ENCODE measurements at places on chromosomes 11 and 22.

- DNase-seq = no peak
Measured at GRCh38 chr11:47886096-47886495, 37.9 kb upstream of the NUP160 start.

DNA sequence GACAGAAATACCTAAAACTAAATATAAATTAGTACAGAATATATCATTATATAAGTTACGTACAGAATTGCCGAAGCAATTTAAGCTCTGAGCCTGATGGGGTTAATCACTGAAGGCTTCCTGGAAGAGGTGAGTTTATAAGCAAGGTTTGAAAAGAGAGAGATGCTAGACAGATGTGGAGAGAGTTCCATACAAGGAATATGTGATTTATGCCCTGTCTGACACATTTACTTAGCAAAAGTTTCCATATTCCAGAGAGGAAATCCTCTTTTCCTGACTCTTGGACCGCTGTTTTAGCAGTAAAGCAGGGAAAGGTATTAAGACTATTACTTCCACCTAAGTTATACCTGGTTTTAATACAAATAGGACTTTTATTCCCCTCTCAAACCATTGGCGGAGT lies 65.1 kb downstream of the DBX1 start:
- DNase-seq = no peak

GRCh38 chr11:116310226-116310625 lies 462.6 kb downstream of the BUD13 start:
- DNase-seq = no peak

DNA sequence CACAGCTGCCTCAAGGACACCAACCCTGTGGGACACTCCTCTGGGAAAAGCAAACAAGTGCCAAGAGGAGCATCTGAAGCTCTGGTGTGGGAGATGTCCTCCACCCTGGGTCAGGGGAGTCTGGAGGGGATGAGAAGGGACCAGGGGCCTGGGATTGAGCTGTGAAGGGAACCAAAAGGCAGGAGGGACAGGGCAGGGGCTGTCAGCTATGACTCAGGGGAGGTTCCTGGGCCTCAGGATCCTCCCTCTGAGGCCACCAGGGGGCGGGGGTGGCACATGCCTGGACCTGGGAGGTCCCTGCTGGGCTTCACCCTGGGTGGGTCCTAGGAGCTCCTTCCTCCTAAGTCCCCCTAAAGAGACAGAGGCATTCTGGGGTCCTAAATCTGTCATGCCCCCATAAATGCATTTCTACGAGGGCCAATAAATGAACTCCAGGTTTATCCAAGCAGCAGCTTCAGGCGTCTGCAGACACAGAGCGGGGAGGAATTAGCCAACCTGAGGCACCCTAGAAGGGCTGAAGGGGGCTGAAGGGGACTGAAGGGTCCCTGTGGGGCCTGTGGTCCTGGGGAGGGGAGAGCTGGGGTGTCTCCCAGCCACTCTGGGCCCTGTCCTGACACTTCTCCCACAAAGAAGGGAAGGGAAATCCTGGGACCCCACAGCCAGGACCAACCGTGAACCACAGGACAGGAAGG lies 31.9 kb upstream of the IGLL5 start:
- DNase-seq = peak; percentile 23

DNA sequence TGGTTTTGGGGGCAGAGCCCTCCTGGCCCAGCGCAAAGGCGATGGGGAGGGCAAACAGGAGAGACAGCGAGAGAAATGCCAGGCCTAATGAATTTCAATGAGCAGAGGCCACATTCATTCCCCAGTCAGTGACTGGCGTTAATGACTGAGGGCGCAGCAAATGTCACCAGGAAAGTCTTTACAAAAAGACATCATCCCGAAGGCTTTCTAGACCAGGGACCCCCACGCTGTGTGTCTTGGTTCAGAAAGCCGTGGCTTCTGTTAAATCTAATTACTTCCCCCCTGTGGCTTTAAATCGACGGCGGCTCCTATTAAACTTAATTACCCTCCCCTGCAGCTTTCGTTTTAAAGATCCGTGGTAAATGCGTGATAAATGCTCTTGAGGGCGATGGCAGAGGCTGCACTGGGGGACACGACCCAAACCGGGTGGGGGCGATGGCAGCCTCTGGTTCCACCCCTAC lies 1.6 kb upstream of the FGF19 start:
- DNase-seq = no peak

Data from activated T-cell treated with anti-CD3 and anti-CD28 coated beads for 1 hour (primary cell).